T1000 (cell line): ENCODE measurements at places on chromosomes 3 and 15.

- DNase-seq = no peak
These were observed 59.3 kb upstream of the RAD18 start for GRCh38 chr3:9022305-9023225.

DNA sequence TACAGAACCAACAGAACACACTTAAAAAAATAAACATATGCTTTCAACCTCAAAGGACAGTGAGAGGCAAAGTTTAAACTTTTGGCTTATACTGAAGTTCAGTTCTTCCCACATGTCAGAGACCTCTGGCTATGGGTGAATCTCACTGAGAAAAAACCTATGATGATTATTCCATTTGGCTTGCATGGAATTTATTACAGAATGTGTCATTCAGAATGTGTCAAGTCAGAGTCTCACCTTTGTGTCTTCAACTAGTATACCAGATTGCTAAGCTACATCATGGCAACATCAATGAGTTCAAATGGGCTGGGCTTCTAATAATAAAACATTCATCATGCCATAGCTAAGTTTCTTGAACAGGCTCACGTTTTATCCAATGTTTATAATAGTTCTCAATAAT is 987.0 kb downstream of the NTRK3 start:
- DNase-seq = no peak

DNA sequence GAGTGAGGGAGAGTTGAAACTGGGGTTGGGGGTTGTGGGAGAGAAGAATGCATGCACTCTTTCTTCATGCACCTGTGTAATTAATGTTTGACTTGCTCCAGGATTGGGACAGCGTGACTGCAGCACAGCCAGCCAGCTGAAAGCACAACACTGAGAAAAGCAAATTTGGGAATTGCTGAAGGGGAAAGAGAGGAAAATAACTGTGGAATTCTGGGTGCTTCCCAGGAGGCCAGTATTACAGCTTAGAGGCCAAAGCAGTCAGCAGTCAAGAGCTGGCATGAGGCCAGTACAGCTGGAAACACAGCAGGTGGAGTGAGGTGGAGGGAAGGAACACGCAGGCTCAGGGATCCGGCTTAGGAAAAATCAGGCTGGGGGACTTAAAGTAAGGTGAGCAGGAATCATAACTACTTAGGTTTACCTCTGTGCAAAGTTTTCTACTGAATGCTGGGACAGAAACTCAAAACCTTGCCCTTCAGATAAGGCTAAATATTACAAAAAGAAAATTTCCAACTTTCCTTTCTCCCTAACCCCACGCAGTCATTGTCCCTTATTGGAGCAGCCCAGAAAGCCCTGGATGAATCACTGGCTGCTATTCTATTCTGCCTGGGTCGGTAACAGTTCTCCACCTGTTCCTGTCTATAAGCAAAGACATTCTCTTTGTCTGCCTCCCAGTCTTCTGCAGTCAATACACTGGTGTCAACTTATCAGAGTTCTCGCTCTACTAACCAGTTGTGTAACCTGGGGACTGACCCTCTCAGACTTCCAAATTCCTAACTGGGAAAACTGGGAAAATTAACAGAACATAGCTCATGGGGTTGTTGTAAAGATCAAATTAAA is 167.2 kb downstream of the MAGI1 start:
- DNase-seq = no peak

DNA sequence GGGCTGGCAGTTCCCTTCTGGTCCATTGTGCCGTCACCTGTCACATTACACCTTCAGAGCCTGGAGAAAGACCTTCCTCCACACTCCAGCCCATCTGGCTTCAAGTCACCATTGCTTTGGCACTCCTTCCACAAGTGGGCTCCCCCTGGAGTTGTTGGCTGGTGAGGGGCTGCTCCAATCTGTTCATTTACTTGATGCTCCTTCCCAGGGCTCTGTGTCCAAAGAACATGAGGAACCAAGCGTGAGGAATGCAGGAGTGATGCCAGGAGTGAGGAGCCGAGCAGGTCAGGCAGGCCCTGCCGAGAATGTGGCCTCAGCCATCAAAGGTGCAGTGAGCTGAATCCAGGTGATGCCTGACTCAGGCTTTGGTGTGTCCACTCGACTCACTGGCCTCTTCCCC is 57.2 kb downstream of the OXNAD1 start:
- no peak for DNase-seq

DNA sequence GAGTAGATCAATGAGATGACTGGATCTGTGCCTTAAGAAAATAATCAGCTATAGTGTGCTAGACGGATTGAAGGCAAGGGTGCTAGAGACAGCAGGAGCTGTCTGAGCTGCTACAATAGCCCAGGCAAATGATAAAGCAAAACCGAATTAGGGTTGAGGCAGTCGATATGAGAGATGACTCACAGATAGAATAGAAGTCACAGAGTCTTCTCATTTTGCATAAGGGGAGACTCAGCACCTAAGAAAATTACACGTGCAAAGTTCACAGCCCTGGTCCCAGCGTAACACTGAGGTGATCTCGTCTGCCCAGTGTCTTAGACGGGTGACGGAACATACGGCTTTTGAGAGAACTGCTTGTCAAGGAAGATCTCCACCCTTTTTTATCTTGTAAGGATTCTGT is 11.6 kb downstream of the LPP start:
- DNase-seq = no peak

GRCh38 chr3:57078635-57079473 is 18.4 kb downstream of the SPATA12 start:
- DNase-seq = peak; percentile 16

- DNase-seq = no peak
These were observed 470.2 kb upstream of the AGTR1 start for GRCh38 chr3:148227534-148227933.

GRCh38 chr3:36295296-36295695 is 85.0 kb upstream of the STAC start:
- no peak for DNase-seq

DNA sequence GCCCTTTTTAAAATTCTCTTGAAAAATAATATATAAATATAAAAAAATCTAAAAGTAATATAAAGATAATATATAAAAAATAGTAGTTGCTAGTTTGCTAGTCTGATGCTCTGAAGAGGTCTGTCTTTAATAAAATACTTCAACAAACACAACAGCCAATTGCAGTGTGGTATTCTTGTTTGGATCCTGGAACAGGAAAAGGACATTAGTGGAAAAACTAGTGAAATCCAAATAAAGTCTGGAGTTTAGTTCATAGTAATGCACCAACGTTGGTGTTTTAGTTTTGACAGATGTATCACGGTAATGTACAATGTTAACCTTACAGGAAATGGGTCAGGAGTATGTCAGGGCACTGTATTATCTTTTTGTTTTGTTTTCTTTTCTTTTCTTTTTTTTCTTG is 26.0 kb upstream of the CEMIP start:
- DNase-seq = no peak

DNA sequence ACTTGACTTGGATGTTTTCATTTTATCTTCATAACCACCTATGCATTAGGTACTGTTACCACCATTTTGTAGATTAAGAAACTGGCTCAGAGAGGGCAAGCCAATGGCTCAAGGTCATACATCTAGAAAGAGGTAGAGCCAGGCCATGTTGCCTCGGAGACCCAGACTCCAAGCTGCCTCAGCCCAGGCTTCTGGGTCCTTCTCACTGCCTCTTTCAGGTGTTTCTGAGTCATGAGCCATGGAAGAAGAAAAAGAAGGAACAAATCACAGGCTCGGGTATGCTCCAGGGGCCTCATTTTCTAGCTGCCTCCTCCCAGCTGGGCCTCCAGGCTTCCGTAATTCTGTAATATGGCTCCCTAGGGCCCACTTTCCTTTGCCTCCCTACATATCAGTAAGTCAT is 226.5 kb upstream of the TOPAZ1 start:
- no peak for DNase-seq

GRCh38 chr3:65836047-65836446 is 202.7 kb downstream of the MAGI1 start:
- DNase-seq = no peak

DNA sequence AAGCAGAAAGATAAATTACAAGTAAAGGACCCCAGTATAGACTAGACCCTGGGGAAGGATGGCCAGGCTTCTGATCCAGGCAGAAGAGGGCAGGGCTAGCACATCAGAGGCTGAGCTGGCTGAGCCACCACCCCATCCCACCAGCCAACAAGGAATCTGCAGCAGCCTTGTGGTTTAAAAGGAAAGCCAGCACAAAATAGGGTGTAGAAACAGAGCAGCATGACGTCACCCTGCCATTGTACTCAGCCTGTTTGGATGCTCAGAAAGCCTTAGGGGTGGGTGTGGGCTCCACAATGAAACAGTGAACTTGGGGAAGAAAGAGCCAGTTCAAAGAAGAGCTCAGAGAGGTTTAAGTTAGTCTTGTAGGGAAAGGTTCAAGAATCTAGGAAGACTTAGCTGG is 28.2 kb downstream of the DUOX1 start:
- DNase-seq = peak; percentile 22

DNA sequence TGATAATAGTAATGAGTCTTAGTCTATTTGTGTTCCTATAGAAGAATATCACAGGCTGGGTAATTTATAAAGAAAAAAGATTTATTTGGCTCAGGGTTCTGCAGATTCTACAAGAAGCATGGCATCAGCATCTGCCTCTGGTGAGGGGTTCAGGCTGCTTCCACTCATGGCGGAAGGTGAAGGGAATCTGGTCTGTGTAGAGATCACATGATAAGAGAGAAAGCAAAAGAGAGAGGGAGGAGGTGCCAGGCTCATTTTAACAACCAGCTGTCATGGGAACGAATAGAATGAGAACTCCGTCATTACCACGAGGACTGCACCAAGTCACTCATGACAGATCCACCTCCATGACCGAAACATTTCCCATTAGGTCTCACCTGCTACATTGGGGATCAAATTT is 664.0 kb upstream of the SGO1 start:
- DNase-seq = no peak

DNA sequence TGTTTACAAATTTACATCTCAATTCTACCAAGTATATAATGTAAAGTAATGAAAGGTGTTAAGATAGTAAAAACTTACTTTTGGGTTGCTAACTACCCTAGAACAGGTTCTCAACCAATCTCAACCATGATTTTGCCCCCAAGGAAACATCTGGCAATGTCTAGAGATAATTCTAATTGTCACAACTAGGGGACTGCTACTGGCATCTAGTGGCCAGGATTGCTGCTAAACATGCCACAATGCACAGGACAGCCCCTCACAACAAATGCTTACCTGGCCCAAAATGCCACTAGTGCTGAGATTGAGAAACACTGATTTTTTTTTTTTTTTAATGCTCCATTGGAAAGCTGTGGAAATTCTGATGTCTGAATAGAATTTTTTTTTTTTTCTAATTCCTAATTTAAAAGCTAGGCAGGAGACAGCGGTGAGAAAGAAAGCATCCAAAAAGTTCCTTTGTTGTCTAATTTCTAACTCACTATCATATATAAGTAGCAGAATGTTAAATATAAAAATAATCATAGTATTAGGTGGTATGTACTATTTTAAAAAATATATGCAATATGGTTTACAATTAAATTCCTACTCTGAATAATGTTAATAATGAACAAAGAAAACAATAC is 81.5 kb downstream of the TJP1 start:
- no peak for DNase-seq

- no peak for DNase-seq
These were observed 3.4 kb downstream of the PPM1M start for GRCh38 chr3:52248816-52249547.

- no peak for DNase-seq
These were observed 99.1 kb downstream of the SSR3 start for GRCh38 chr3:156455839-156456238.
